Activated CD4-positive, alpha-beta T cell treated with anti-CD3 and anti-CD28 coated beads for 24 hours (primary cell): ENCODE measurements at places on chromosomes 2 and 18.

DNA sequence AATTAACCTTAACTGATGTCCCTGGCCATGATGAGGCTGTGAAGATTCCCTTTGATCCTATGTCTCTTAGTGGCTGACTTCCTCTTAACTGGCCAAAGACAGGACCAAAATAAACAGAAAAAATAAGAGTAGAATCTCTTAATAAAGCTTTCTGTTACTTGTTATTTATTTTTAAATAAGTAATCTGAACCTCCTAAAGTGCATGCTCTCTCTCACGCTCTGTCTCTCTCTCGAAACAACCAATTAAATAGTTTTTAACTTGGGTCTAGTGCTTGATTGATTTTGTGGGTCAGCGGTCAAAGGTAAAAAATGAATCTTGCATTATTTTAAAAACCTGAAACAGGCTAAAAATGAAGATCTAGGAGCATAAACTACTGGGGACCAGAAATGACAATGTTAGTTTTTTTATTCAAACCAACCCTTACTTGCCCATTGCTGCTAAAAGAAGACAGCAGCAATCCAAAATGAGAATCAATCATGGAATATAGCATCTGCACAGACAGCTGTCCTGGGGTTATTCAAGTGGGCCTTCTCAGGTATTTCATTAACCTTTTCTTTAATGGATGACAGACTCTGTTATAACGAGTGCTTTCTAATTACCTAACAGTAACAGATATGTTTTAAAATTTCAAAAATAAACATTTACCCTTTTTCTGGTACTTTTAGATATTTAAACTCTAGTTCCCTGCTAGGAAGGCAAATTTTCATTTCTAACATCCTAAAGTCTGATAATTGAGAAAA is 11.2 kb downstream of the GAREM1 start:
- DNase-seq, result no peak

DNA sequence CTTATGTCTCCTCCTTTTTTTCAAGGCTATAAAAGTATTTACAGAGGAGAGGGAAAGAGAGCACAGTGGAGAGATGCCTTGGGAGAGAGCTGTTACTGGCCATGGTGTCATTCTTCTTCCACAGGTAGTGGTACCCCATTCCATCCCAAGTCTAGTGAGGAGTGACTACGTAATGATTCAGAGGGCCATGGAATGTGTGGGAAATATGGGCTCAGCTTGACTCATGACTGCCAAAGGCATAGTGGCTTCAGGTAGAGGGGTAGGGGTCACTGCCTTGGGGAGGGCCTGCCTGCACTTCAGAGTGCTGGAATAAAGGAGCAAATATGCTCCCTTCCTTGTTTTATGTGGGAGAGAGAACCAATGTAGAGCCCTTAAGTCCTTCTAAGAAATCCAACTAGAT is 620.6 kb downstream of the IRS1 start:
- no peak for DNase-seq

GRCh38 chr2:32838418-32838817 is 108.3 kb upstream of the LTBP1 start:
- no peak for DNase-seq

DNA sequence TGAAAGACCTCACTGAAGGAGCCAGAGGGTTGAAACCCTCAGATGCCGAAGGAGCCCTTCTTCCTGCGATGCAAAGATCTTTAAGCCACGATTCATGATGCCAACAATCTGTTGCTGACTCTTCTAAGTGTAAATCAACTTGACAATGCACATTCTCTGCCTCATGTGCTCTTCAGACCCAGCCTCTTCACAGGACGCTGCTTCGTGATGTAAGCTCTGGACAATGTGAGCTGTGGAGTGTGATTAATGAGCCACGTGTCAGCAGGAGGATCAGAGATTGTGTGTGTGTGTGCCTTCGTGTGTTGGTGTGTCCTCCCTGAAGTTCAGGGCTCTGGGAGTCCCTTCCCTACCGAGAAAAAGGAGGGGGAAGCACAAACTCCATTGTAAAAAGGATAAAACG is 26.5 kb upstream of the TWIST2 start:
- DNase-seq, result no peak

- DNase-seq, result no peak
Measured at GRCh38 chr2:181465676-181466375, 8.6 kb downstream of the ITGA4 start.

GRCh38 chr2:62032096-62032495 is 126.6 kb downstream of the COMMD1 start:
- DNase-seq, result no peak

GRCh38 chr2:79960519-79960918 is 344.0 kb downstream of the LRRTM1 start:
- DNase-seq, result no peak

GRCh38 chr18:4450065-4450658 is 4.9 kb downstream of the DLGAP1 start:
- no peak for DNase-seq

DNA sequence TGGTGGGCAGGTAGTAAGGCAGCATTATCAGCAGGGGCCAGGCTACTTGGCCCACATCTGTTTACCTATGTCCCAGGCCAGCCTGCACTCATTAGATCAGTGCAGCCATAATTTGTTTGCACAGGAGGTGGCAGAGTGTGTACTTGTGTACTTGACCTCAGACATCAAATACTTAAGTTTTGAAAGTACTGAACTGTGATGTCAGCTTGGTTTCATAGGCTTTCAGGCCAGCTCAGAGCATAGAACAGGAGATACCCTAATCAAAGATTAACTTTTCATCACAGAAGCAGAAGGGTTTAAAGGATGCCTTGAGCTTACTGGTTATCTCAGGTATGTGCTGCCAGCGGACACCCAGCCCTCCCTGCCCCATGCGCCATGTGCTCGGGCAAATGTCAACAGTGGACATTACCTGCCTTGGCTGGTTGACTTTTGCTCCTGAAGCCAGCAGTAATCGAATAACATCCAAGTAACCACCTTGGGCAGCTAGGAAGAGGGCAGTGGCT is 33.2 kb downstream of the ANKRD29 start:
- DNase-seq, result no peak

GRCh38 chr2:166518634-166519390 is 24.8 kb upstream of the SCN7A start:
- no peak for DNase-seq

DNA sequence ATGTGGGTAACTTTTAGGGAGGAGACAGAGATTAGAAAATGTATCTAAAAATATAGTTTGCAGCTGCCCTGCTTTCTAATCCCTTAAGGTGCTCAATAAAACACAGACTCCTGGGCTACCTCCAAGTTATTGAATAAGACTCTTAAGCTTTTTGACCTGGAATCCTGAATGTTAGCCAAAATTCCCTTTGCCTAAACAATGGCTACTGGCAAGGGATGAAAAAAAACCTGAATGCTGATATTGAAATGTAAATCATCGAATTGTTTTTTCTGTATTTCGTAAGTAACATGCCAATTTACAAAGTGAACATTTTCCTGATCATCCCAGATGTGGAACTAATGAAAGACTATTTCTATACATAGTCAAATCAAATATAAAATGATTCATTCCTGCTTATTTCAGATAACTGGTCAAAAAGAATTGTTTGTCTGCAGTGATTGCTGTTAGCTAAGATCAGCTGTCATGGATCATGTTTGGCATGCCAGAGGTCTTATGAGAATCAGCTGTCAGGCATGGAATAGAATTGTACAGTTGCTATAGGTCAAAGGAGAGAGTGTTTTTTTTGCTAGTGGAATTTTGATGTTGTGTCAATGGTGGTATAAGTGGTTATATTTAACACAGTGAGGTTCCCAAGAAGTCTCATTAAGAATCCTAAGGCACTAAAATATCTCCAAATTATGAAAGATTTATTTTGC is 363.6 kb upstream of the CWC22 start:
- no peak for DNase-seq

- no peak for DNase-seq
Measured at GRCh38 chr2:234963773-234964615, 12.2 kb downstream of the SH3BP4 start.

GRCh38 chr2:39530411-39530866 is 93.4 kb upstream of the MAP4K3 start:
- no peak for DNase-seq

GRCh38 chr2:234375176-234375880 is 121.6 kb downstream of the ARL4C start:
- no peak for DNase-seq
